ENCODE measurements at places on chromosomes 2 and 18.
A peak's percentile ranks its signal among the peaks of the same experiment; 100 is the strongest.

GRCh38 chr2:188848887-188849435 is 125.2 kb upstream of the COL3A1 start:
- no peak for DNase-seq

DNA sequence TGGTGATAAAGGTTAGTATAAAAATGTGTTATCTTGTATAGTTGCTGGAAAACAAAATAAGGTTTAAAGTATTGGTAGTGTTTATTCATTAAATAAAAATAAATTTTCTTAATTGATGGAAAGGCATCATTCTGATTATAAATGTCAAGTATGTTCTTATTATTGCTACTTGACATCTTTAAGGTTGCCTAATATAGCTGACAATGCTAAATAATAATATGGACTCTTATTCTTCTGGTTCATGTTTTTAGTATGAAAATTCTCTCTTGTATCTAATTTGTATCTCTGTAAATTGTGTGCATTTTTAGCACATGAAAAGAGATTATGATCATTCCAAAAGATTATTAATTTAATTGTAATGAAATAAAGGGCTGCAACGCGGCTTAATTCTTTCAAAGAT is 25.0 kb downstream of the RBM44 start:
- no peak for DNase-seq

GRCh38 chr2:61538920-61539520 is 864 bp upstream of the XPO1 start:
- DNase-seq, result peak; percentile 45

GRCh38 chr2:151907286-151908203 is 79.3 kb upstream of the ARL5A start:
- DNase-seq, result no peak

DNA sequence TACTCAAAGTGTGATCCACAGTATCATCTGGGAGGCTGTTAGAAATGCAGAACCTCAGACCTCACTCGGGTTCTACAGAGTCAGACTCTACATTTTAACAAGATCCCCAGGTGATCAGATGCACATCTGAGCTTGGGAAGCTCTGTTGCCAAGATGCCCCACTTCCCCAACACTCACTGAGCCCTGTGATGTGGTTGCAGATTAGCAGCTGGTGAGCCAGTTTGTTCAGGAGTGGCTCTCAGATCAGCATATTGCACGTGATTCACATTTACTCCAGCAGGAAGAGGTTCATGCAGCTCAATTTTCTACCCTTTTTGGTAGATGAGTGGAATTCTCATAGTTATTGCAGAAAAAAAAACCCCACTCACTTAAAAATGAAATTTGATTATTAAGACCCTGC is 96.4 kb downstream of the VIT start:
- no peak for DNase-seq

DNA sequence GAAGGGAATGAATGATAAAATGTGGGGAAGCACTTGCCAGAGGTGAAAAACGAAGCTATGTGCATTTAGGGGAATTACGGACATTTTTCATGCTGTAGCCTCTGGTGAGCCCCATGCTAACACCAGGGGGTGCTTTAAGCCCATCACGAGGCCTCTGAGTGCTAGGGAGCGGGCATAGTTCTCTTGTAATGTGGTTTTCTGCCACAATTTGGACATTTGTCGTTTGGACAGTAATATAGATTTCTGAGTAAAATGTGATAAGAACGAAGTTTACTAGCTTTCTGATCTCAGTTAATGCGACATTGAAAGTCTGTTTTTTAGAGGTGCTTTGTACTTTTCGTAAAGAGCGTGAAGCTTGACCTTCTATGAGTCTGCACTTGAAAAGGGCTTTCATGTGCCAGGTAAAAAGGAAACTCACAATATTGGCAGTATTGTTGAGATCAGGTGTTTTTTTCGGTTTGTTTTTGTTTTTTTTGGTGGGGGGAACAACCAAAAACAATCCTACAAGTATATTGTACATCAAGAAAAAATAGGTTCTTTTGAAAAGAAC is 50.6 kb downstream of the TRAF3IP1 start:
- peak; percentile 59 for DNase-seq

All from activated T-cell treated with anti-CD3 and anti-CD28 coated beads, Interleukin-2, amount 50 U/mL, for 72 hours (primary cell).